ENCODE measurements at places on chromosomes 4 and X. TPM values are rescaled to one million over a fixed set of nuclear protein-coding genes. Genes with fewer than 3 reads are reported as not detected.

Gene AMBN
- not detected for polyA plus RNA-seq

- no peak for DNase-seq
Measured at GRCh38 chr4:7839856-7840255, 99.8 kb downstream of the AFAP1 start.

DNA sequence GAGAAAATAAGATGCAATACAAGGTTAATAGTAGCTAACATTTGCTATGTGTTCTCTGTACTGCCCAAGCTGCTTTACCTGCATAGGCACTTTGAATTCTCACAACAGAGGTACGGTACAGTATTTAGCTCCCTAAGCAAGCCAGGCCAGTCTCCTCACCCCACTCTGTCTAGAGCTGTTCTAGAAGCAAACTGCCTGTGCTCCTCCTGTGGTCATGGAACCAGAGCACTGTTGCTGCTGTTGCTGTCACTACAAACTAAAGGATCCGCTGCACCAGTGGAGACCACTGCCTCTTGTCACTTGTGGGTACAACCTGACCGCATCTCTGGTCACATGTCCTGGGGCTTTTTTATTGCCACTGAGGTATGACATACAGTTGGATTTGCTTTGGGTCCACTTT, 19.6 kb downstream of the ZNF330 start:
- DNase-seq = no peak

Gene ADGRL3
- 21.0 TPM for polyA plus RNA-seq

DNA sequence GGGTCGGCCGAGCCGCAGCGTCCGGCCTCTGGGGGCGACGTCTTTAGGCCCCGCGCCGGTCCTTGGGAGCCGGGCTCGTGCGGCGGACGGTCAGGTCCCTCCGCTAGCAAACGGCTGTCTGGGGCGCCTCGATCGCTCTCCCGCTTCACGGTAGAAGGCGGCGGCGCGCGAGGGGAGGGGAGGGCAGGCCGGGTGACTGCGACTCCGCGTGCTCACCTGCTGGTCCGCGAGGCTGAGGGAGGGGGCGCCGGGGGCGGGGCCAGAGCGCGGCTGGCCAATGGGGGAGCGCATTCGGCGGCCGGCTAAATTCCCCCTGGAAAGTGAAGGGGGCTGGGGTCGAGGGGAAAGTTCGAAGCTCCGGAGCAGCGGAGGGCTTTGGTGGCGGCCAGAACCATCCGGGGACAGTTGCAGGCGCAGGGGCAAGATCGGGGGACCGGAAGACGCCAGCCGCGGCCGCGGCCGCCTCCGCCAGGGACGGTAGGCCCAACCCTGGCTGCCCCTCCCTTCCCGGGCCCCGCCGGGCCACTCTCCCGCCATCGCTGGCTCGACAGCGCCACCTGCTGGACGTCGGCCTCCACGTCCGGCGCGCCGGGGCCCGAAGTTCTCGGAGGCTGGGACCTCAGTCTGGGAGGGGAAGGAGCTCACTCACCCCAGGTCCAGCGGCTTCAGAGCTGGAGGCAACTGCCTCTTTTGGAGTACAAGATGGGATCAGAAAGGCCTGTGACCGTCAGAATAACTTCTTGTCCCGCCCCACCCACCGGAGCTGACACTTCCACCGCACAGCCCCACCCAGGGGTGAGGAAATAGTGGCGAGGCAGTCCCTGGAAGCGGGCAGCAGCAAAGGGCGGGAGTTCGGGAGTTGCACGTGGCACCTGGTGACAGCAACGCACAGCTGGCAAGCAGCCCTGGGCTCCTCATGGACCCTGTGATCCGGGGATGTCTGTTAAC, 49.9 kb downstream of the ELF4 start:
- peak; percentile 73 for DNase-seq

- no peak for DNase-seq
Measured at GRCh38 chr4:128682942-128683666, 126.4 kb upstream of the JADE1 start.

DNA sequence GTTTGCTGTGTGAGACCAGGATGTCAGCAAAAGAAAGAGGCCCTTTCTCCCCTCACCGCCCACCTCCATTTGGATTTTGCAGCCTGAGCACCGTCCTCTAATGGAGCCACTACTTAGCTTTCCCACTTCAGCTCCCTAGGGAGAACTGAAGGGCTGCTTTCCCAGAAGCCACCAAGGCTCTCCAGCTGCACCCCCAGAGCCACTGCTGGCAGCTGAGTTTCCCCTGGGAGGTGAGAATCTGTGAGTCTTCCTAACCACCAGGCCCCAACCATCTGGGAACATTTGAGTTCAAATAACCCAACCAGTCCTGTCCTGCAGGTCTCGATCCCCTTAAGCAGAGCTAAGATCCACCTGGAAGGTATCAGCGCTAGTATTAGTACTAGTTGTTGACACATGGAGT, 173.1 kb upstream of the USP9X start:
- no peak for DNase-seq

All from hindlimb muscle (tissue), 1 donor.